IMR-90 (cell line): ENCODE measurements at places on chromosomes 11 and 22. TPM values are rescaled to one million over a fixed set of nuclear protein-coding genes. Genes with fewer than 3 reads are reported as not detected.
A peak's percentile ranks its signal among the peaks of the same experiment; 100 is the strongest.

SYCE3 gene
- total RNA-seq, result not detected in 2 replicates

EHBP1L1 gene
- 10.0 and 13.3 TPM in 2 replicates for total RNA-seq

VWA5A gene
- total RNA-seq, result 4.7 and 5.6 TPM in 2 replicates

RIMBP3B gene
- 0.18 and 0.28 TPM in 2 replicates for total RNA-seq

OR8D4 gene
- not detected in 2 replicates for total RNA-seq

MRGPRX3 gene
- total RNA-seq, result not detected in 2 replicates

ENTHD1 gene
- not detected in 2 replicates for total RNA-seq

CASP12 gene
- not detected in 2 replicates for total RNA-seq

GRM5 gene
- under 0.01 TPM in 2 replicates for total RNA-seq

DNAJB7 gene
- not detected in 2 replicates for total RNA-seq

KCNQ1OT1 gene
- total RNA-seq, result 1.9 and 2.0 TPM in 2 replicates

SAA4 gene
- not detected in 2 replicates for total RNA-seq

PIH1D2 gene
- 1.1 and 2.2 TPM in 2 replicates for total RNA-seq

SLC22A8 gene
- not detected in 2 replicates for total RNA-seq

CARD16 gene
- 7.9 and 23.3 TPM in 2 replicates for total RNA-seq

DDTL gene
- total RNA-seq, result 0.36 and 0.83 TPM in 2 replicates

POTEH gene
- total RNA-seq, result not detected in 2 replicates

DNA sequence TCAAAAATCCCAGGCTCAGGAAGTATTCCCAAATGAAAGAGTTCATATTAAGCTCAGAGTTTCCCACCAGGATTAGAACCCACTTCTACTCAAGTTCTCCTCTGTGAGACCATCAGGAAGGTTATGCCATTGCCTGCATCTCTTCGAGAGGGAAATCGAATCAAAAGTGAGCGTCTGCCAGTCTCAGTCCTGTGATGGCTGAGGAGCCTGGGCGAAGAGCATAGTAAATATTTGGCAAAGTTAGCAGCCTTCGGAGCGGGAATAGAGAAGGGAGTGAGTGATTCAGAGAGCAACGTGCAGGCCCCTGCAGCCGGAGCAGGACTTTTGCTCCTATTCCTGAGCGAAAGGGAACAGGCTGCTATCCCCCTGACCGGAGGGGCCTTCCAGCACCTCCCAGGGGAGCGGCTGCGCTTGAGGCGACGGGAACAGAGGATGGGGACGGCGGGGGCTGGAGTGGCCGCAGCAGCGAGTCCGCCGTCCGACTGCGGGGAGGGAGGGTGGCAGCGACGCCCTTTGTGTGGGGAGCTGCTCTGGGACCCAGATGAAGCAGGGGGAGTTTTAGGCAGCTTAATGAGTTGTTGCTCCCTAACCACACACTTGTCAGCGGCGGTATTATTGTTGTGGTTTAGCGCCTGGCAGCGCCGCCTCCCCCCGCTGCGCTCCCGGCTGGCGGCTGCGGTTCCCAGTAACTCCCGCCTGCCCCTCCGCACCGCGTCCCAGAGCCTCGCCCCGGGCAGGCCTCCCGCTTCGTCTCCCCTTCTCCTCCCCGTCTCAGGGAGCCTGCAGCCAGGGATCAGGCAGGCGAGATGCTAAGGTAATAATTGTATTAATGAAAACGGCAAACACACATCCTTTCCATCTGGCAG is 21.7 kb upstream of the NRGN start:
- peak; percentile 34 for DNase-seq

- peak; percentile 18 for DNase-seq
These were observed 215.1 kb downstream of the TMEM135 start for GRCh38 chr11:87252869-87253268.

GRCh38 chr22:32650553-32651345 is 150.8 kb upstream of the TIMP3 start:
- DNase-seq, result peak; percentile 69

GRCh38 chr11:106447631-106448191 is 370.2 kb downstream of the AASDHPPT start:
- DNase-seq, result no peak

DNA sequence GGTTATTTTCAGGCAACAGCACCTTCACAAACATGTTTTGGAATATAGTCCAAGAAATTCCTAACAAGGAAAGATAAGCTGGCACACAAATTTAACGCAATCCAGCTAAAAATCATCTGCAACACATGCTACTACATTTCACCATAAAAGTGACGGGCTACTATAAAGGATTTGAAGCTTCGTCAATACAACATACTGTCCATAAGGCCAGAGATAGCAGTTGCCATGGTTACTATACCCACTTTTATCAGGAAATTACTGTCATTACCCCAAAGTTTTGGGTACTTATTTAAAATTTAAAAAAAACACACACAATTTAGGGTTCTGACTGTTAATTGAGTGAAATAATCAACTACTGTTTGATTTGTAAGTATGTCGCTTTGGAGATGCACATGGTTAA is 6.9 kb downstream of the PHF21A start:
- no peak for DNase-seq

DNA sequence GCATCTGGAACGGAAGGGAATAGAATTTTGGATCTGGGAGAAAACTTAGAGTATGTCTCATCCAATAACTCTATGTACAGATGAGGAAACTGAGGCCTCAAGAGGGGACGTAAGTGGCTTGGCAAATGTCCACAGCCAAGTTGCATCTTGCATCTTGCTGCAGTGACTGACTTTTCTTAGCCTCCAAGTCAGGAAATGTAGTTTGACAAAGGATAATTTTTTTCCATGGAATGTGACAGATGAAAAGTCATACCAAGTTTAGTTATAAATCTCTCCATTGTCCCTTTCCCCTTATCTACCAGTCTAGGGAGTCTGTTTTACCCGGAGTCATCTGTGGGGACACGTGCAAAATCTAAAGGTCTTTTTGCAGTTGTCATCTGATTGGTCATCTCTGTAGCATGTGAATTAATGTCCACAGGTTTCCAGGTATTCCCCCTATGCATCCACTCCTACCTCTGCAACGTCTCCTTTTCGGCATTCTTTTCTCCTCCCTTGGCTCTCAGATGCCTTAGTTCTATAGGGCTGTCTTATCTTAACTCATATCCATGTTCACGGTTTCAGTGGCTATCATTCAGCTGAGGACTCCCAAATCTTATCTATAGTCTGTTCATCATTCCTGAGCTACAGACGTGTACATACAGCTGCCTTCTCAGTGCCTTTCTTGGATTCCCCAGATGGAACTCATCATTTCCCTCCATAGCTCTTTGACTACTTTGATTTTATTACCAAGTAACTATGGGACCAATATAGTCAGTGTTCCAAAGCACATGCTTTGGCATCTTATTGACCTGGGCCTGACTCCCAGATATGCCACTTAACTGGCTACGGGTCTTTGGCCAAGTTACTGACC is 139.5 kb upstream of the TIMP3 start:
- DNase-seq, result peak; percentile 79

DNA sequence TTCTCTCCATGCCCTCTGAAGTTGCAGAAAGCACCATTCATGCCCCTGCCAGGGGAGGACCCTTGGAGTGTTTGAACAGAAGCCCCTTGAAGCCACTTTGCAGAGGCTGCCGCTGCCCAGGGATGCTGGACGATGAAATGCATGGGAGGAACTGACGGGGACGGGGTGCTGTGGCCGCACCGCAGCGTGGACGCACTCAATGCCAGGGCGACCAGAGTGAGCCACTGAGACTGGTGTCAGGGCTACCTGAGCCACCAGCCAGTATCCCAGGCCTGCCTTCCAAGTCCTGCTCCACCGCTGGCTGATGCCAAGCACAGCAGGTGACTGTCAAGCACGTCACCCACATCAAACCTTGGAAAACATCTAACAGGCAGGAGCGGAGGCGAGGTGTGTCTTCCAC is 17.6 kb downstream of the PHF21B start:
- no peak for DNase-seq

GRCh38 chr11:129694538-129694937 is 121.1 kb upstream of the TMEM45B start:
- no peak for DNase-seq

- DNase-seq, result peak; percentile 77
These were observed 30.3 kb upstream of the ASPHD2 start for GRCh38 chr22:26398741-26399153.

GRCh38 chr22:47463220-47463619 is 700.8 kb downstream of the TBC1D22A start:
- DNase-seq, result no peak

DNA sequence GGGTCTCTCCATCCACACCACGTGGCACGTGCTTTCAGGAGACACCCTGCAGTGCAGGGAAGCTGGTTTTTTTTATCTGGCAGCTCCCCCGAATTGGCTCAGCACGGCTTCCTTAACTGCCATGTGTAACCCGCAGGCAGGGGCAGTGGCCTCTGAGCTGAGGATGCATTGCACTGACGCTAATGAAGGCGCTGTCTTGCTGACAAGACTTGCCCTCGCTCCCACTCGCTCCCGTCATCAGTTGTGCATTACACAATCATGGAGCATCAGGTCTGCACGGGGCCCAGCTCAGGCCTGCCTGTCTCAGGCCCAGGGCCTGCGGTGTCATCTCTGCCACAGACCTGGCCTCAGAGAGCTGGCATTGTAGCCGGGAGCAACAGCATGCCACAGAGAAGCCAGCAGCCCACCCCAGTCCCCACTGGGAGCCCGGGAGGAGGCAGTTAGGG is 95.9 kb downstream of the ARHGAP8 start:
- DNase-seq, result peak; percentile 6

DNA sequence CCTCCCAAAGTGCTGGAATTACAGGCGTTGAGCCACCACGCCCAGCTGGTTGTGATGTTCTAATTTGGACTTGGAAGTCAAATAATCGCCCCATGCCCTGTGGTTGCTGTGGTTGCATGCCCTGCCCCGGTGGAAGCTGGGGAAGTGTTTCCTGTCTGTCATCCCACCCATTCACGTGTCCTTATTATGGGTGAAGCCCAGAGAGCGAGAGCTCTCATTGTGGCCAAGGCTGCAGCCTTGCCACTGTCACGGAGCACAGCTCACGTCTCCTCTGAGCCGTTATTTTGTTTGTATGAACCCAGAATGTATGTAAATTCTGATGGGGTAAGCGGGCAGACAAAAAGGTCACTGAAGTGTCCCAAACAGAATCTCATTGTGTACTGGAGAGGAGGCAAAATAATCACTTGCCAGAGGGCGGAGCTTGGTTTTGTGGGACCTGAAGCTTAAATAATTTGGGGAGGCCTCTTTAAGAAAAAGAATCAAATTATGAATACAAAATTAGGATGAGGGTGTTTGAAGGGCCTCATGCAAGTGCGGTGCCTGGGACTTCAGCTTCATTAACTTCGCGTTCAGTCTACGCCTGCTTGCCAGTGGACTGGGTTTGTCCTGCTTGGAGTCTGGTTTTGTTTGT is 25.8 kb upstream of the TREH start:
- no peak for DNase-seq

DNA sequence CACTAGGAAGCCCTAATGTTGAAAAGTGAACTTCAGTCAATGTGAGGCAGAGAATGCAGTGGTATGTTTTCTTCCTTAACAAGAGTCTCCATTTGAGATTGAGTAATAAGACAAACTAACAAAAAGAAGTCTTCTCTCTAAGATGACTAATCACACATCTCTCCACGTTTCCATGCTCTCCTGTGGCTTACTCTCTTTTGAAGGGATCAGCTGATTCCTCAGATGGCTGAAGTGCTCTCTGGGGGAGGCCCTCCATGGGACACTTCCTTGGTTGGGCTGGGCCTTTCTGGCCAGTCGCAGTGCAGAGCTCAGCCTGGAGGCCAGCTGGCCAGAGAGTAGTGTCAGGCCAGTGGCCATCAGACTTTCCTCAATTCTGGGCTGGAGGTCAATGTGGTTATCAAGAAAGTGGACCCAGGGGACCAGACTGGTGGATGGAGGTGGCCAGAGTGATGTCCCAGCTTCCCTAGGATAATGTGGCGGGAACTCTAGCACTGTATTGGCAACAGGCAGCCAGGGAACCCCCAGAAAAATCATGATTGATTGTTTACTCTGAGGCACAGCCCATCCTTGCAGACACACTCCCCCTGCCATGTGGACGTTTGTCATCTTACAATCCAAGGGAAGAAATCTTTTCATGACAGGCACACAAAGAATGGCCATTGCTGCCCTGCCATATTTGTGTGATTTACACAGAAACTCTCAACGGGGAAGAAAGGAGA is 14.5 kb downstream of the CSRP3 start:
- peak; percentile 58 for DNase-seq

- no peak for DNase-seq
These were observed 61.7 kb downstream of the CHRDL2 start for GRCh38 chr11:74669211-74670160.

GRCh38 chr22:21642584-21643448 is 714 bp downstream of the SDF2L1 start:
- peak; percentile 44 for DNase-seq

DNA sequence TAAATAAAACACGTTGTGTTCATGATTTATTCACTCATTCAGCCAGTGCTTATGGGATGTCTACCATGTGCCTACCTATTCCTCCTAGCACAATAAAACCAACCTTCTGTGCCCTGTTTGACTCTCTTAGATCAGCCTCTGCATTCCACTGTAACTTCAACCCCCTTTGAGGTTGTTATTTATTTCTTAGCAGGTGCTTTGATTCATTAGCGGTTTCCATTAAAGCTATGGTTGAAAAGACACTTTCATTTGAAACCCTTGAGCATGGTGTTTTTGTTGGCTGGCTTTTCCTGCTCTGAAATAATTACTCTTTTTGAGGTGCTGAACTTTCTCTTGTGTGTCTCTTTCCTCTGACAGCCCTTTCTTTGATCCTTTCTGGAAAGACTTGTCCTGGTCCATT is 570.6 kb upstream of the LARGE1 start:
- DNase-seq, result no peak

GRCh38 chr11:119345685-119346084 is 820 bp downstream of the MFRP start:
- DNase-seq, result no peak

DNA sequence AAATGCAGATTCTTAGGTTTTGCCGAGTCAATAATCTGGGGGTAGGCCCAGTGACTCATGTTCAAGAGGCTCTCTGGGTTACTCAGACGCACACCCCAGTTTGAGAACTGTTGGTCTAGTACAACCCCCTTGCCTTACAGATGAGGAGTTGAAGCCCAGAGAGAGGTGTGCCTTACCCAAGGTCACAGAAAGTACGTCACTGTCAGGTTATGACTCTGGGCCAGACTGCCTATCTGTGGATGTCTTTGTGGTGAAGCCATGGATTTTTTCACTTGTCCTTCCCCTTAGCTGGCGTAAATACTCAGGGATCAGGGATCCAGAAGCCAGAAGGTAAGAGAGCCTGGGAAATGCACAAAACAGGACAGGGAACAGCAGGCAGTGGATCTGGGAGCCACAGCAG is 25.2 kb upstream of the NECTIN1 start:
- DNase-seq, result no peak

DNA sequence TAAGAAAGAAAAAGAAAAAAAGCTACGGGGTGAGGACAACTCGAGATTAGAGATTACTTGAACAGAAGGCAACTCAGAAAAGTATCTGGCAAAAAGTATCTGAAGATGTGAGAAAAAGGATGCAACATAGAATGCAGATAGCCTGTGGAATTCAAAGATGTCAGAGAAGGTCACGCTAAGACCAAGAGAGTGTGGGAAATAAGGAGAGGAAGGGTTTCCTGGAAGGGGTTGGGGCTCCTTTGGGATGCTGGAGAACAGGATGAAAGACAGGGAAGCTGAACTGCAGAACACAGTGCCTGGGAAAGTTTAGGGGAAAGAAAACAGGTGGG is 1.2 kb downstream of the GUCY1A2 start:
- no peak for DNase-seq
